T1000 (cell line): ENCODE measurements at places on chromosomes 16 and 17.

GRCh38 chr17:38322156-38322779 is 21.5 kb downstream of the GPR179 start:
- no peak for DNase-seq

- no peak for DNase-seq
Observed at GRCh38 chr17:82382933-82383255, 11.3 kb downstream of the UTS2R start.

DNA sequence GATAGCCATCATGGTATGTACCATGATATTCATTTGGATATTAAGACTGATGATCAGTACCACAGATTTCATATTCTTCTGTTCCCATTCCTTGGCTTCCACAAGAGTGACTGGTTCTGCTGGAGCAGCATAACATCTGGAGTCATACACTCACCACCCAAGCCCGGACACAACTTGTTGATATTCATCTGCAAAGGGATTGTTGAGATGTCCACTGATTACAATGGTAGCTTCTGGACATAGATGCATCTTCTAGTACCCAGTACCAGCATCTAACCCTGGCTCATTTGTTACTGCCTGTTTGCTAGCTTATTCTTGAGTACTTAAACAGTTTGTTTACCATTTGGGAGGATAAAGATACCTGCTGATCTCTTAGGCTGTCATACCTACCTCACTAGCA is 235.7 kb upstream of the AXIN2 start:
- no peak for DNase-seq

GRCh38 chr16:9921997-9922396 is 260.2 kb downstream of the GRIN2A start:
- no peak for DNase-seq

DNA sequence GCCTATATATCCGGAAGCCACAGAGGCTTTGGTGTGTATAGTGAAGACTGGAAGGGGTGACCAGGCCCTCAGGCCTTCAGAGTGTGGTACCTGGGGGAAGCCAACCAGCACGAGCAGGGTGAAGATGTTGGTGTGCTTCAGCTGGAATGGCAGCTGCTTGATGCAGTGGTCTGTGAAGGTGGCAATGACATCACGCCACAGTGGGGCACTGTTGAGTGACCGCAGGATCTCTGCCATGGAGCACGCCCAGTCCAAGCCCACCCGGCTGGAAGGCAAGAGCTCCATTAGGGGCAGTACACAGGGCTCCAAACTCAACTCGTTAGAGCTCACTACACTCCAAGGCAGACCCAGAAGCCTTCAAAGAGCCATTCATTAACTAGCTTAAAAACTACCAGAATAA is 68.5 kb upstream of the ATP2A3 start:
- no peak for DNase-seq

GRCh38 chr17:1029922-1030644 is 33.2 kb downstream of the TIMM22 start:
- no peak for DNase-seq

DNA sequence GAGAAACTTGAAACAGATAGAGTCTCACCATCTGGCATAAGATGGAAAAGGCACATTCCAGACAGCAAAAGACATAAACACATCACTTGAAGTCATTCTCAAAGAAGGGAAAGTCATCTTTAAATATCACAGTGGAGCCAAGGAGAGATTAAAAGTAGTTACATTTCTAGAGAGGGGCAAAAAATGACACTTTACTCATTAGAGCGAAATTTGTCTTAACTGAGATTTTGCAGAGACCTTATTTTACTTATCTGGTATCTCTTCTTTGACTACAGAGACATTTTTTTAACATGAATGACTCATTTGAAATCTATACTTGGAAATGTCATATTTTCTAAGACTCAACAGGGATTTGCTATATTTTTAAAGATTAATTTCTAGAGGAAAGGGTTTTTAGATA is 339.0 kb upstream of the KIF2B start:
- DNase-seq, result no peak

DNA sequence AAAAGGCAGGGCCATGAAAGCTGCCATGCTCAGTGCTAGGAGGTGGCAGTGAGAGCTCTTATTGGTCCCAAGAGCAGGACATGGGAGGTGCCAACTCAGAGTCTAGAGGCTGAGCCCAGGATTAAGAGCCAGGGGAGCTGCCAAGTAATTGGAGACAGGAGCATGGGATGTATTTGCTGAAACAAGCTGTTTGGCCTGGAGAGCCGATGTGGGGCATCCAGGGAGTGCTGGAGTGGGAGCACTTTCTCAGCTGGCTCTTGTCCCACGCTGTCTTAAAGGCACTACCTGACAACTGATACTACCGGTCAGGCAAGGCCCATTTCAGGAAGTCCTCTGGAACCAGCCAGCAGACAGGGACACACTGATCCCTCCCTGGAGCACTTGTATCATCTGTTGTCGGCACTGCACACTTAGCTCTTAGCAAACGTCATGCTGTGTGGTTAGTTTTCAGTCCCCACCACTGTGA is 19.3 kb downstream of the ANKFN1 start:
- no peak for DNase-seq

- DNase-seq, result no peak
Observed at GRCh38 chr16:52557236-52557635, 10.3 kb upstream of the TOX3 start.

- no peak for DNase-seq
Observed at GRCh38 chr16:75590920-75591843, 25.0 kb downstream of the GABARAPL2 start.

DNA sequence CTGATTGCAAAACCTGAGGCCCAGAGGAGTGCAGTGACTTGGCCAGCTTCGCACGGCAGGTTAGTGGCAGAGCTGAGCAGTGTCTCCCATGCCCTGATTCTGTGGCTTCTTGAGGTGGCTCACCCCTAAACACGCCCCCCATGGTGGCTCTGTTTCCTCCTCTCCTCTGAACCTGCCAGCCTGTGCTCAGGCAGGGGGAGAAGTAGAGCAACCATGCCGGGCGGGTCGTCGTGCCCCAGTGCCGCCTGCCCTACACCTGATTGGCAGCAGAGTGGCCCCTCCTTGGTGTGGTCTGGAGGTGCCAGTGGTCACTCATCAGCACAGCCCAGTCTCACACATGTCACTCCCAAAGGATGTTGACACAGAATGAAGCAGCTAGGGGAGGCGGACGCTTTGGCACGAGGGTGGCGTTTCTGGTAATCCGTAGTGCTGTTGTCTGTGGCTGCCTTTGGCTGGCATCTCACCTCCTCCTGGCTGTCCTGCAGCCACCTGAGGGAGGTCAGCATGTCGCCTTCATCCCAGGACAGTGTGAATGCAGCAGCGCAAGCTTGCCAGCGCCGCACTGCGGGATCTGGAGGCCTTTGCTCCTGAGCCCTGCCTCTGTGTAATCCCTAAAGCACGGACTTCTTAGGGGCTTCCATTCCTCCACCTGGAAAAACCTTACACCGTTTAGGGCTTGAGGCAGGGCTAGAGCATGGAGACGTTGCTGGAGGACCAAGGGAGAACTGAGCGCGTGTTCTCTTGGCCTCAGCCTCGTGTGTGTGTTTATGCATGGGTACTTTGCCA is 294.7 kb downstream of the SEC14L1 start:
- DNase-seq, result no peak

- DNase-seq, result no peak
Observed at GRCh38 chr16:29974291-29975133, 844 bp downstream of the TAOK2 start.

- DNase-seq, result no peak
Observed at GRCh38 chr17:12691173-12691572, 25.5 kb downstream of the MYOCD start.
